ENCODE measurements at places on chromosomes 16 and 17.

- no peak for DNase-seq
These were observed 9.5 kb downstream of the HOXB4 start for GRCh38 chr17:48568499-48569239.

DNA sequence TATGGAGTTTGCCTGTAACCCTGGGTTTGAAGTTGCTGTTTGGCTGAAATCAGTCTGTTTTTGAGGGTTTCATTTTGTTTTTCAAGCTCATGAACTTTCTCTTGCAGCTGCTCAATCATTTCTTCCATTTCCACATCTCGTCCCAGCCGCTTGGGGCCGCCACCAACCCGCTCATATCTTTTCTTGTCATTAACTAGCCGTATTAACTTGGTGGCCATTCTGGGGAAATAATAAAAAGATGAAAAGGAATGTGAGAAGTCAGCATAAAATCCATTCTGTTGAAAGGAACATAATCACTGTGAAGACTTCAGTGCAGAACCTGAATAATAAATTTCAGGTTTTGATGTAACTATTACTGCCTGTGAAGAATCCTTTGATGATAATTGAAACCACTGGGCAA lies 11.5 kb downstream of the RPGRIP1L start:
- peak; percentile 57 for DNase-seq

DNA sequence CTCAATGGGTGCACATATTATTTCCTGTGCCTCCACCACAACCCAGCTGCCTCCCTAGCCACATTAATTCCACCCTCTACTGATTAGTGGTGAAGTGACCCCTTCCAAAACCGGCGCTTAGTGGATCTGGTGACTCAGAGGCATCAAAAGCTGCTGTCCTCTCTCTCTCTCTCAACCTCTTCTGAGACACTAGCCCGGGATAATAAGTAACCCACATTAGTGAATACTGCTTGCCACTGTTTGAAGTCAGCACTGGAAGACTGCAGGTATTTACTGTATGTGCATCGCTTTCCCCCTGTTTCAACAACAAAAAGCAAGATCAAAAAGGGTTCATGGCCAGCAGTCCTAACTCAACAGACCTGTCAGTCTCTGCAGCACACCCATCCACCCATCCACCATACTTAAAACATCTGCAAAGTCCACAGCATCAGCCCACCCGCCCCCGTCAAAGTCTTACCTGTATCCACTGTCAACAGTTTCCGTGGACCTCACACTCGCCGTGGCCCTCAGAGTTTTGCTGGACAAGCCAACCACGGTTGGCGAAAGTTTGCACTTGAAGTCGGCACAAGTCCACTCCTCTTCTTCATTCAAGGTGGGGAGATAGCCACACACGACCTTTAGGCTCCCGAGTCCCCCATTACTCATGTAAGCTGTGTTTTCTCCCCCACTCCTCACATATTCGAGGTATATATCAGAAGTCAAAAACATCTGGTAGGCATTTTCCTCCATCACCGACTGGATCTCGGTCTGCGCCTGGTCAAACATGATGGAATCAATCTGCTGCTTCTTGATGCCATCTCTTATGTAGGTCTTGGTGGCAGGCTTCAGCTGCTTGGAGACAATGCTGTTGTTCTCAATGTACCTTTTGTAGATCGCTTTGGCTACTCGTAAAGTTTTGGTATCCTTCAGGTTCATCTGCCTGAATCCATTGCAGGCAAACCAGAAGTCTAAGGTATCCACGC lies 3.8 kb downstream of the AXIN2 start:
- DNase-seq, result no peak

- no peak for DNase-seq
These were observed 1.2 kb upstream of the PROCA1 start for GRCh38 chr17:28712705-28713415.

DNA sequence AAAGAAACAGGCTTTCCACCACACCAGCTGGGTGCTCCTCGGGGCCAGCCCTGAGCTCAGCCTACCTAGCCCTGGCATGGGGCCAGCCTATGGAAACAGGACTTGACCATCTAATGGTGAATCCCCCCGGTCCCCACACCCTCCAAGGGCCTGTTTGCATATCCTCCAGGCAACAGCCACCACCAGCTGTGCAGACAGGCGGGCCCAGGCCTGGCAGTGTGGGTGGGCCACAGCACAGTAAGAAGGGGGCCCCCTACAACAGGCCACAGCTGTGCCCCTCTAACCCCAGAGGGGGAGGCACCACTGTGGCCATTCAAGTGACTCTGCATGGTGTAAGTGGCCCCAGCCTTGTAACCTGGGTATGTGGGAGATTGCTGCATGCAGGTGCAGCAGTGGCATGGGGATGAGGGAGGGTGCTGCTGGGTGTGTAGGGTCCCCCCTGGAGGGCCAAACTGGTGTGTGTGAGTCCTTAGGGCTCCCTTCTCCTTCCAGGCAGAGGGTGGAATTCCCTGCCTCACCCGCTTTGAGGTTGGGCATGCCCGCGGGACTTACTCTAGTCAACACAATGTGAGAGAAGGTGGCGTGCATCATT lies 148.2 kb downstream of the C16orf78 start:
- no peak for DNase-seq

- no peak for DNase-seq
These were observed 18.7 kb upstream of the SSTR5 start for GRCh38 chr16:1053700-1054368.

DNA sequence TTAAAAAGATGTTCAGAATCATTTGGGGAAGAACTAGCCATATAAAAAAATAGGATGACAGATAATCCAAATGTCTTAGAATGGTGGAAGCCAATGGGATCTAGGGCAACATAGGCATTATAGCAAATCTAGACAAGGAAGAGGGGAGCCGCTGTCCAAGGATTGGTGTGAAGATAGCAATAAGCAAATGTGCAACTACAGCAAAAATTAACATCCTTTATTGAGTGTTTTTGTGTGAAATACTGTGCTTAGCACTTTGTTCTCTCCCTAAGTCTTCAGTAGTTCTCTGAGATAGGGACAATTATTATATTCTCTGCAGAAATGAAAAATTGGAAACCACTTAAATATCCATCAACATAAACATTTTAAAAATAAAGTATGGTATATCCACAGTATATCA lies 177.0 kb downstream of the PHKB start:
- no peak for DNase-seq

GRCh38 chr16:87380403-87380802 lies 3.2 kb downstream of the FBXO31 start:
- no peak for DNase-seq

GRCh38 chr17:61209525-61209924 lies 190.1 kb upstream of the TBX2 start:
- no peak for DNase-seq

- DNase-seq, result no peak
These were observed 1.1 kb downstream of the NDEL1 start for GRCh38 chr17:8436844-8437171.

DNA sequence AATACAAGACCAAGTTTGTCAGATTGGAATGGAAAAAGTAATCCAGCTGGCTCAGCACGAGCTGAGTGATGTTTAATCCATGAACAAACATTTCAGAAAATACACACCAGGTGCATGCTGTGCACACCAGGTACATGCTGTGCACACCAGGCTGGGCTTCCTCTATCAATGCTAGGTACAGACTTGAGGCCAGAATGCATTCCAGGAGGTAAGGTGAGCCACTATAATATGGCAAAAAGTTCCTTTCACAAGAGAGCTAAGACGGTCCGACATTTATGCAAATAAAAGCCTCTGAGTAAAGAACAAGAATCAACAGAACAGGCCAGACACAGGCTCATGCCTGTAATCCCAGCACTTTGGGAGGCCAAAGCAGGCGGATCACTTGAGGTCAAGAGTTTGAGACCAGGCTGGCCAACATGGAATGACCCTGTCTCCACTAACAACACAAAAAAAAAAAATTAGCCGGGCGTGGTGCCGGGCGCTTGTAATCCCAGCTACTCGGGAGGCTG lies 128.2 kb downstream of the ZNF778 start:
- no peak for DNase-seq

DNA sequence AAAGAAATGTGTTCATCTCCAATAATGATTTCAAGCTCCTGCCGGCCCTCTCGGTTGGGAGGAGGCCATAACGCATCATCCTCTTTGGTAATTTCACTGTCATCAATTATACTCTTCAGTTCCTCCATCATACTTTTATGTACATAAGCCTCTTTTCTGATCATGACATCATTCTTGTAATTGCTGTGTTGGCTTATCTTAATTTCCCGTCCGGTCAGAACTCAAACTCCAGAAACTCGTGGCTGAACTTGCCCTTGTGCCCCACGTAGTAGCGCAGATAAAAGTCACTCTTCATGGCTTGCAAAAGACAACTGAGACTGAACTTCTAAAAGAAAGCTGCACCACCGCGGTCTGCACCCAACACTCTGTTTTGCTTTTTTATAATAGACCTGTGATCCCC lies 13.6 kb downstream of the TMEM220 start:
- no peak for DNase-seq

DNA sequence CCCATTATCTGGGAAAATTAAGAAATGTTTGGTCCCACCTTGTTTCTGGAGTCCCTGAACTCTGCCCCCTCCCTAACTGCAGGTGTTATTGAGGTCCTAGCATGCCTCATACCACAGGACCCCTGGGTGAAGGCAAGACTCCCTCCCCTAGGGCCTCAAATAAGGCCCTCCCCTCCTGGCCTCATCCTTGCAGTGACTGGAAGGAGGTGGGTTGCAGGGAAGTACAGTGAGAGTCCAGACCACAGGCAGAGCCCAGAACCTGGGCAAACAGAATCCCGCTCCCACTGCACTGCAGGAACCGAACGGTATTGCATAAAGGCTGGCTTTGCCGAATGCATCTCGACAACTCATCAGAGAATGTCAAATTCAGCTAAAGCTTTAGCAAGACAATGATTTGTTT lies 126.6 kb downstream of the ASIC2 start:
- DNase-seq, result no peak

- no peak for DNase-seq
These were observed 34.7 kb downstream of the MYO15A start for GRCh38 chr17:18143044-18143936.

GRCh38 chr17:16425202-16425601 lies 9.8 kb downstream of the TRPV2 start:
- no peak for DNase-seq

DNA sequence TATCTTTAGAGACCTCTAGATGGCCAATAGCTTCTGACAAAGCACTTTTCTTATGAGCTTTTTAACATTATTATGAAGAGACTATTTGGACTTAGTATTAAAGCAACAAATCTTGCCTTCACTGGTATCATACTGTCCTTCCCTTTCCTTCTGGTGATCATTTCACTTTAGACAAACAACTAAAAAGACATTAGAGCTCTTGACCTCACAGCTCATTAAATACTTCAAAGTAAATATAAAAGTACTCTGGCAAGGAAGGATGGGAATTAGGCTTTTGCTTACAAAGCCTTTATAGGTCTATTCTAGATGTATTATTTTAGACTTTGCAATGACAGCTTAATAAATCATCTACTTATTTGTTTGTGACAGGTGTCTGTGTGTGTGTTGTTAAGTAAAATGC lies 11.1 kb downstream of the STXBP4 start:
- DNase-seq, result no peak

DNA sequence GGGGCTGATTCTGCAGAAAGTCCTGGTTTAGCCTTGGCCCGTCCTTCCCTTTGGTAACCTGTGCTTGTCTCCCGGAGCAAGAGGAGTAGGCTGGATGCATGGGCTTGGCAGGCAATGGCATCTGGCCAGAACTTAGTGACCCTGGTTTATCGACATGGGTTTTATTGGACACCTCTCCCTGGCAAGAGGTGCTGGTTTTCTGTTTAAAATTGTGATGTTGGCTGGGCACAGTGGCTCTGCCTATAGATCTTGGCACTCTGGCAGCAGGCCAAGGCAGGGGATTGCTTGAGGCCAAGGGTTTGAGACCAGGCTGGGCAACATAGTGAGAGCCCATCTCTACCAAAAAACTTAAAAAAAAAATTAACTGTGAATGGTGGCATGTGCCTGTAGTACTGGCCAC lies 31.2 kb downstream of the SLC12A3 start:
- DNase-seq, result no peak

GRCh38 chr16:27690608-27691007 lies 140.7 kb downstream of the KATNIP start:
- no peak for DNase-seq

DNA sequence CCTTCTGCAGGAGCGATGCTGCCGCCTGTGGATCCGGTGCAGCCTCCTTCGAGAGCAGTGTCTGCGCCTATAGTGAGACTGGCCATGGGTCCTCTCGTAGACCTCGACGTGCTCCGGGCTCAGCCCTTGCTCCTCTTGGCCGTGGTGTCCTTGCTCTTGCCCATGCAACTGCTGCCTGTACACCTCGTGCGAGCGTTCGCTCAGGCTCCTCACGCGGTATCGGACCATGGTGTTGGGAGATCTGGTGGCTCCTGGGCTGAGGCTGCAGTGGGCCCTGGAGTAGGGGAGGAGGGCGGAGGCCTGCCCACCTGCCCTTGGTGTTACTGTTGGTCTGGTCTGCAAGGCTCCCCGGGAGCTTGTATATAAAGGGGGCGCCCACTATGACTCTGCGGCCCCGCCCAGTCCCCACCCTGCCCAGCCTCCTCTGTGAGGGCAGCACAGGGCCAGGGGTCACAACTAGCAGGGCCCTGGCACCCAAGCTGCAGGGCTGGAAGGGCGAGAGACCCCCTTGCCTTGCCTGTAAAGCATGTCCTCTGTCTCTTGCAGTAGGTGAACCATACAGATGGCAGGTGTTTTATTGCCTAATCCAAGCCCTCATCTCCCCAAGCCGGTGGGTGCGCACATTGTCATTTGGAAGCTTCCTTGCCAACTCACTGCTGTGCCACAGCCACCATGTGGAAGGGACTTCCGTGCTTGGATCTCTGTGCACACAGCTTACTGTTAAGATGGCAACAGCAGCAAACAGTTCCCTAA lies at the start of gene PRM2:
Gene PRM2 (minus strand): TSS at position 338 of the 753 bp plus-strand sequence. CDS start 110 bp downstream, at position 228.
- no peak for DNase-seq

- DNase-seq, result no peak
These were observed 175.2 kb downstream of the CPPED1 start for GRCh38 chr16:12628536-12628935.

Data from glutamatergic neuron (in vitro differentiated cells).